ENCODE measurements at places on chromosomes 1 and 21.

DNA sequence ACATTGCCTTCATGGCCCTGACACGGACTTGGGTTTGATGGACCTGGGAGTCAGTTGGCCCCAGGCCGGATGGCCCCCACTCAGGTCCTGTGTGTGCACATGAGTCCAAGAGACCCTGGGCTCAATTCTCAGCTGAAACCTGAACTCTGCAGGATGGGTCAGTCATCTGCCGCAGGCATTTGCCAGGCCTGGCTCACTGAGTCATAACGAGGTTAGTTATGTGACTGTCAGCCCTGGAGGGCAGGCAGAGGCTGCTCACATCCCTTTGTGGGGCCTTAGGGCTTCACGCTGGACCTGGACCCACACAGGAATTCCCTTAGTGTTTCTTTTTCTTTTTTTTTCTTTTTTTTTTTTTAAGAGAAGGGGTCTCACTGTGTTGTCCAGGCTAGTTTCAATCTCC lies 46.5 kb downstream of the PSMG1 start:
- no peak for DNase-seq

DNA sequence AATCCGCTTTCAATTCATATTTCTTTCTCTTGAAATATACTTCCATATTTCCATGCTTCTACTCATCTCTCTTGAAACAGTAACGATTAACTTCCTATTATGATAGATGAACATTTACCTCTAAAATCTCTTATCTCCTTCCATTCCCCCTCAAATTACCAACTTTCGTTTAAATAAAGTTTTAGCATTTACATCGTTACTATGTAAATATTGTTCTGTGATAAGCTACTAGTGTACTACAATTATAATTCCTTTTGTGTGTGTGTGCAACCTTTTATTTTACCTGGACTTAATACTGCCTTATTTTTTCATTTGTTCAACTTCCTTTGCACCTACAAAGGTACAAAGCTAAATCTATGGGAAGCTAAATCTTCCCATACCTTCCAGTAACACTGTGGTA lies 4.5 kb downstream of the FOXE3 start:
- no peak for DNase-seq

GRCh38 chr1:81323862-81324261 lies 476.9 kb upstream of the ADGRL2 start:
- no peak for DNase-seq

- no peak for DNase-seq
Measured at GRCh38 chr1:231603598-231604275, 22.9 kb upstream of the DISC1 start.

DNA sequence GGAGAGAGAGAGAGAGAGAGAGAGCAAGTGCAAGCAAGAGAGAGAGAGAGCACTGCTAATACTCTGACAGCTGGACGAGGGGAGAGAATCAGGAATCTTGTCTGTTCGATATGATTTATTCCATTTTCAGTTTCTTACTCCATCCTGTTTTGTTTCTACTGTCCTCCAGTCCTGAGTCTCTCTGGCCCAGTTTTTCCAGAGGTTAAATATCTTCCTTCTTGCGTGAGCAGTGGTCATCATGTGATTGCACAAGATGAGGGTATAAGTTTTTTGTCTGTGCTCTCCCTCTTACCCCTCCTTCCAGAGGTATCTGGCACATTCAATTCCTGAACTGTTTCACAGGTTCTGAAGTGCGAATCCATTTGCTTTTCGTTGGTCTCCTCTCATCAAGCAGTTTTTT lies 16.8 kb downstream of the UBE2U start:
- DNase-seq = no peak
